Right ventricle myocardium superior (tissue), 1 donor: ENCODE measurements at places on chromosomes 1 and 21. TPM values are rescaled to one million over a fixed set of nuclear protein-coding genes. Genes with fewer than 3 reads are reported as not detected.

DNA sequence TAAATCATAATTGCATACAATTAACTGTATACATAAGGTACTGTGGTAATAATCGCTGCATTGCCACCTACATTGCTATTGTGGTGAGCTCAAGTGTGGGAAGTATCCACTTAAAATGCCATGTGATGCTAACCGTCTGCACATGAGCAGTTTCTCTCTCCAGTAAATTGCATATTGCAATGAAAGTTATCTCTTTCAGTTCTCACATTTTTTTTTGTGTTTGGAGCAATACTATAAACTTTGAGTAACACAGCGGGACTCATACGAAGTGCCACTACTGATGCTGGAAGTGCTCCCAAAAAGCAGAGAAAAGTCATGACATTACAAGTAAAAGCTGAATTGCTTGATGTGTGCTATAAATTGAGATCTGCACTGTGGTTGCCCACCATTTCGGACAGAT is 38.5 kb downstream of the DISC1 start:
- DNase-seq = no peak

DNA sequence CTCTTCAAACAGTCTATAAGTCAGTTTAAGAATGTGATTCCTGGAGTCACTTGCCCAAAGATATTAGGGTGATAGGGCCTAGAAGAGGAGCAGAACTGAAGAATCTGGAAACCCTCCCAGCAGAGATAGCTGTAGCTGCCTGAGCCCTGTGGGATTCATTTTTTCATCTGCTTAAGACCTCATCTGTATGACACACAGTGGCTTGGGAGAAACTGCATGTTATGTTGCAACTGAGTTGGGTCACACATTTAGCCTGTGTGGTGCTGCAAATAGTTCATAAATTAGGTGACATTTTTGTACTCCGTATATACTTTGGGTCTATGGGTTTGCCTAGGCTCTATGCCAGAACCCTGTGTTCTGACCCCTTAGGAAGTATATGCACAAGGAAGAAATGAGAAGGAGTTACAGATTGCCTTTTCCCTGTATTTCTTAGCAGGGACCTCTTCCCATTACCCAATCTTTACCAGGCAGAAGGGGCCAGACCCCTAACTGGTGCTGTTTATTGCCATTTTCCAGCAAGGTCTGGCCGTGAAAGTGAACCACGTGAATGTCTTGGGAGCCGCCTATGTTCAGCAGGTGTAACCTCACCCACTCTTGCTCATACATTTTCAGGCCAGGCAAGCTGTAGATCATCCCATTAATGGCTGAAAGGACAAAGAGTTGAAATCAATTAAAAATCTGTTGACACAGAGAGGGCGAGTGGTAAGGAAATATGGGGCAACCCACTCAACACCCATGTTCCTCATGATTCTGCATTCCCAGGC is 41.9 kb upstream of the SLC19A2 start:
- DNase-seq = no peak

- no peak for DNase-seq
Observed at GRCh38 chr1:91651243-91651642, 150.6 kb downstream of the CDC7 start.

GRCh38 chr1:228511546-228512445 is 24.6 kb downstream of the RNF187 start:
- DNase-seq = no peak

- no peak for DNase-seq
Observed at GRCh38 chr1:112618114-112618720, 724 bp downstream of the ST7L start.

DNA sequence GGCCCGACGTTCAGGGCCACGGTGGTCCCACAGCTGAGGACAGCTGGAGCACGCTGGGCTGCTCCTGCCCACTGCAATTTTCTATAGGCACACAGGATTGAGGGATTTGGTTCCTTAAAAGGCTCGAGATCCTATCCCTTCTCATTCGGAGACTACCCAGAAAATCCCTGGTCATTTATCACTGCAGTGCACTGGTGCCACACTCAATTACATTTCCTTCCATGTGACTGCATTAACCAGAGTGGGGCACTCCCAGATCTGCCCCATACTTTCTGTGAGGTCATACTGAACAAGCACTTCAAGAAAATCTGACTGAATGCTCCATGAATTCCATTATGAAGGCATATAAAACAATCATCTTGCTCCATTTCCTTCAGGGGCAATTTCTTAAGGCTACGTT is 49.8 kb upstream of the KCNE1 start:
- DNase-seq = no peak

DNA sequence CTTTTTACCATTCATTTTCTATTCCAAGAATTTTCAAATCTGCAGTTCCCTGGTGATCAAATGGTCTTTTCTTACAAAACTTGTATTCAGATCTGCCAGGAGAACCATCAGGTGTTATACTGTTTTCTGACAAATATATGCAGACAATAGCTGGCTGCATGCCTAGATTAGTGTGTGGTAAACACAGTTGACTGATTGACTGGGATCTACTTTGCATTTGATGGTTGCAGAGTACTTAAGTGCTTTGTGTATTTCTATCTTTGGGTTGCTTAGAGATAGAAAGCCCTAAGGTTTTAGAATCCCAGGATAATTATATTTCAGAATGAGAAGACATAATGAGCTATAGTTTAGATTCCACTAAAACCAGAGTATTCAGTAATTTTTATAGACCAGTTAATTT is 102.0 kb upstream of the CHODL start:
- no peak for DNase-seq

GRCh38 chr21:31589820-31590219 is 69.7 kb upstream of the SOD1 start:
- DNase-seq = no peak

GRCh38 chr1:40507973-40508372 is 594 bp upstream of the EXO5 start:
- DNase-seq = no peak

GRCh38 chr21:14318578-14318977 is 64.4 kb downstream of the HSPA13 start:
- no peak for DNase-seq

DNA sequence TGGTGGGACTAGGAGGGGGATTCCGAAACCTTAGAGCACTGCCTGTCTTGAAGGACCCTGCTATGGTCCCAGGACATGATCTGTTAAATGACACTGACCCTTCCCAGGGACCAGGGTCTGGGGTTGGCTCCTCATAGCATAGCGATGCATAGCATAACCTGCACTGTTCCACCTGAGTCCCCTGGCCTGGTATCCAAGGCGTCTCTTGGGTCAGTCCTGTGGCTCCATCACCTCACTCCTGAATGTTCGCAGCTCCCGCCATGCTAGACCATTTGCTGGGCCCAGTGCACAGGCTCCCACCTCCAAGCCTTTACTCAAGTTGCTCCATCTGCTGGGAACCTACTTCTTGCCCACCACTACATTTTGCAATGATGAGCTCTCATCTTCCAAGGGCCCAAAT is 39.0 kb upstream of the MAGOH start:
- DNase-seq = no peak

- no peak for DNase-seq
Observed at GRCh38 chr1:44929531-44929930, 56.9 kb downstream of the EIF2B3 start.

DNA sequence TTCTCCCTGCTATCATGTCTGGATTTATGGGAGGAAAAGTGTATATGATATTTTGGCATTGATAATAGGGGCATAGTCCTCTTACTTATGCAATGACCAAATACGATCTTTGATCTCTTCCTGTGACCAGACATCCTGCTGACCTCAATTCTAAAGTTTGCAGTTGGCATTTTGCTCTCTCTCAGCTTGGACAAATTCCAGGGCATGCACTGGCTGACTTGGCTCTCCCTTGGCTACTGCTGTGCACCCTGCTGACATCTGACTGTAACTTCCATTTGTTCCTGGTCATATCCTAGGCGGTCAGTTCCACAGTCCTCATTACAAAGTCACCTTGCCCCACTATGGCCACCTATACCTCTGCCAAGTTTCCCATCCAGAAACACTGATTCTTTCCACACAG is 380.7 kb upstream of the NR5A2 start:
- DNase-seq = no peak

GRCh38 chr1:45134461-45134873 is 71.9 kb downstream of the ZSWIM5 start:
- DNase-seq = no peak

TTLL10 gene
- 0.22 TPM for total RNA-seq

ADAM30 gene
- not detected for total RNA-seq

SPATA45 gene
- not detected for total RNA-seq

PLA2G2F gene
- total RNA-seq = not detected

PADI2 gene
- 0.46 TPM for total RNA-seq

MYBPH gene
- not detected for total RNA-seq
